ENCODE measurements at places on chromosomes 3 and 15.

DNA sequence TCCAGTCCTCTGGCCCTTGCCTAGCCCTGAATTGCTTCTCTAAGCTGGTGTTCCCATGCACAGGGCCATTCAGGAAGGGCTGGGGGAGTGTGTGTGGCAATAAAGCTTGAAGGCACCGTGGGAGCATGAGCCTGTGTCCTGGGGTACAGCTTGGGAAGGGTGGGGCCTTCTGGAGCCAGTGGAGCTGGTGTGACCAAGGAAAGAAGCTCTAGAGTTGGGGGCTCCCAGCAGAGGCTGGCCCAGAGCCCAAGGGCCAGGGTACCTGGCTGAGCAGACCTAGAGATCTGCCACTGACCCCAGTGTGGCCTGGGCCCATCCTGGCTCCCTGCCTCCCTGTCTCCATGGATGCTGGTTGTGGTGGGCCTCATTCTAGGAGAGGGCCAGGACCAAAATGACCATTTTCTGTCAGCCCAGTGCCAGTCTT, 8.1 kb downstream of the ABTB1 start:
- DNase-seq = no peak

GRCh38 chr3:146169891-146170290, 8.9 kb upstream of the PLOD2 start:
- DNase-seq = no peak

DNA sequence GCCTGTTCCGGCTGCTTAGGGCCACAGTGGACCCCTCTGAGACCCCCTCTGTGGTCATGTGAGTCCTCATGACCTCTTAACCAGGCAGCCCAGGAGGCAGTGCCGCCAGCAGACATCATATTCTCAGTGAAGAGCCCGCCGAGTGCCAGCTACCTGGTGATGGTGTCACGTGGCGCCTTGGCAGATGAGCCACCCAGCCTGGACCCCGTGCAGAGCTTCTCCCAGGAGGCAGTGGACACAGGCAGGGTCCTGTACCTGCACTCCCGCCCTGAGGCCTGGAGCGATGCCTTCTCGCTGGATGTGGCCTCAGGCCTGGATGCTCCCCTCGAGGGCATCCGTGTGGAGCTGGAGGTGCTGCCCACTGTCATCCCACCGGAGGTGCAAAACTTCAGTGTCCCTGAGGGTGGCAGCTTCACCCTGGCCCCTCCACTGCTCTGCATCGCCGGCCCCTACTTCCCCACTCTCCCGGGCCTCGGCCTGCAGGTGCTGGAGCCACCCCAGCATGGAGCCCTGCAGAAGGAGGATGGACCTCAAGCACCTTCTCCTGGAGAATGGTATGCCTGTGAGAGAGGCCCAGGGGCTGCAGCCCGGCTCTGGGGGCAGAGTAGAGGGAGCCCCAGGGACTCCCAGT, 176.1 kb downstream of the TBC1D2B start:
- DNase-seq = no peak

GRCh38 chr3:32274306-32274705, 35.8 kb downstream of the CMTM8 start:
- DNase-seq = no peak

DNA sequence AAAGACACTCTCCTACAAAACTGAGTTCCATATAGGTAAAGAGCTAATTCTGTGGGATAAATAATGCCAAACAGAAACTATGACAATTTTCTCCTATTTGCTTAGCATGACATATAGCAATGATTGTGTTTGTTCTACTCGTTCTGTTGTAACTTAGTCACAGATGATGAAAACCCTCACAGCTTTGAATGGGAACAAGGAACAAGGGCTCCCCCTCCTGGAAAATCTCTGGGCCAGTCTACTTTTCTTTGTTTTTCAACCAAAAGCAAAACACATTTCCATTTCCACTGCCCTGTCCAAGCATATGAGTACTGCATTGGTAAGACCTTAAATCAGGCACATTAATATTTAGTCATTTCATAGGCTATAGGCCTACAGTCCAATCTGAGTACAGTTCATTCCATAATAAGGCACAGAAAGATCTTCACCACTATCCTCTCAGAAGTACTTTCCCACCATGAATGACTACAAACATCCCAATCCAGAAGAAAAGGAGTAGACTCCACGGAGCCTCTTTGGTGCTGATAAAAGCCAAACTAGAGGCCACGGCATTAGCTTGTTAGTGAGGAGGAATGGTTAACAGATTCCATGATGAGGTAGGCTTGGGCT, 67.1 kb downstream of the ATP8B4 start:
- DNase-seq = peak; percentile 69

GRCh38 chr3:25820366-25820765, 30.5 kb downstream of the OXSM start:
- DNase-seq = peak; percentile 60

DNA sequence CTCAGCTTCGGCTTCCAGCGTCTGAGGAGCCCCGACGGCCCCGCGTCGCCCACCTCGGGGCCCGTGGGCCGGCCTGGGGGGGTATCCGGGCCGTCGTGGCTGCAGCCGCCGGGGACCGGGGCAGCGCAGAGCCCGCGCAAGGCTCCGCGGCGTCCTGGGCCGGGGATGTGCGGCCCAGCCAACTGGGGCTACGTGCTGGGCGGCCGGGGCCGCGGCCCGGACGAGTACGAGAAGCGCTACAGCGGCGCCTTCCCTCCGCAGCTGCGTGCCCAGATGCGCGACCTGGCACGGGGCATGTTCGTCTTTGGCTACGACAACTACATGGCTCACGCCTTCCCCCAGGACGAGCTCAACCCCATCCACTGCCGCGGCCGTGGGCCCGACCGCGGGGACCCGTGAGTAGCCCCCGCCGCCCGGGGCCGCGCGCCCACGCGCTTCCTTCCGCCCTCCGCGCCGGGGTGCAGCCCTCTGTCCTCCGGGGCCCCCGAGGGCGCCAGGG, 462 bp downstream of the EDEM1 start:
- no peak for DNase-seq

GRCh38 chr3:183980403-183980802, 37.3 kb downstream of the ABCC5 start:
- DNase-seq = no peak

DNA sequence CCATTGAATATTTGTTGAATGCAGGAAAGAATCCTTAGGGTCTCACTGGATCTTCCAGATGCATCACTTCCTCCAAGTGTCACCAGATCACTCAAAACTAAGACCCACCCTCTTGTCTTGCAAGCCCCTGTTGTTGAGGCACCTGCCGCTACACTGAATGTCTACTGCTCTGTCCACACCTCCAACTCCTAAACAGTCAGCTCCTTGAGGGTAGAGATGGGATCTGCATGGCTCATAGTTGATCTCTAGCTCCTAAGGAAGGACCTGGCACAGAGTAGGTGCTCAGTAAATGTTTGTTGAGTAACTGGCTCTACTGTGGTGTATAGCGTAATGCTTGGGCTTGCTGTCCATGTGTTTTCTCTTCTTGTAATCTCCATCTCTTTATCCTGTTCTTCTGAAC, 8.8 kb downstream of the SLC6A20 start:
- no peak for DNase-seq

DNA sequence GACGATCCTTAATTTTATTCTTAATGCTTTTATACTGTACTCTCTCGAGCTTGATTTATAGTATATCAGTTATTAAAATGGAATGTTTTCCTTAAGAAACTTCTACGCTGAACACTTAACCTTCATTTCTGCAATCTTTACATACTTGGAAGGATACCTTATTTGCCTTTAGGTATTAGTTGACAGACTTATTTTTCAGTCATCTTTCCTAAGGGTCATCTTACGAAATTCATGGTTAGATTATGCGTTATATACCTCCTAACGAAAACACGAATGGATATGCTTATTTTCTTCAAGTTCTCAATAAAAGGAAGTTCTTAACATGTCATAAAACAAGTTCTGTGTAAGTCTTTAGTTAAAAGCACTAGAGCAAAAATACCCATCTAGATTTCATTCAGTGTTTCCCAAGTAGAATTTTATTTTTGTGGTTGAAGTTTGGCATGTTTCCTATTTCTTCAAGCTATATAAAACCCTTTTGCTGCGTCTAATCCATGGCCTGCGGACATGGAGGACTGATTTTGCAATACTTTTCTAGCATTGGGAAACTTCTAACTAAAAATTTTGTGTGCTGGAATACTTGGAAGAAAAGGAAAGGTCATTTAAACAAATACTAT, 231.3 kb downstream of the TP63 start:
- peak; percentile 53 for DNase-seq

- DNase-seq = no peak
Measured at GRCh38 chr3:57948080-57948671, 60.0 kb upstream of the FLNB start.

GRCh38 chr15:79886124-79886523, 10.7 kb downstream of the MTHFS start:
- DNase-seq = no peak

- DNase-seq = no peak
Measured at GRCh38 chr15:31202953-31203352, 101.4 kb upstream of the TRPM1 start.

- no peak for DNase-seq
Measured at GRCh38 chr15:59256482-59256881, 49.8 kb downstream of the LDHAL6B start.

- DNase-seq = no peak
Measured at GRCh38 chr3:7396534-7396933, 535.6 kb downstream of the GRM7 start.
